ENCODE measurements at places on chromosomes 12 and 14. TPM values are rescaled to one million over a fixed set of nuclear protein-coding genes. Genes with fewer than 3 reads are reported as not detected.

Gene TMEM117
- 19.5 TPM for total RNA-seq

Gene TEX52
- not detected for total RNA-seq

Gene RSRC2
- 24.6 TPM for total RNA-seq

Gene AKAP3
- total RNA-seq, result 1.2 TPM

Measured in hair follicular keratinocyte (primary cell).